ENCODE measurements at places on chromosomes 11 and 22.
A peak's percentile ranks its signal among the peaks of the same experiment; 100 is the strongest.

GRCh38 chr11:108859510-108859909, 194.6 kb downstream of the DDX10 start:
- DNase-seq, result no peak

- peak; percentile 39 for DNase-seq
Measured at GRCh38 chr11:33835143-33835878, 56.6 kb downstream of the LMO2 start.

DNA sequence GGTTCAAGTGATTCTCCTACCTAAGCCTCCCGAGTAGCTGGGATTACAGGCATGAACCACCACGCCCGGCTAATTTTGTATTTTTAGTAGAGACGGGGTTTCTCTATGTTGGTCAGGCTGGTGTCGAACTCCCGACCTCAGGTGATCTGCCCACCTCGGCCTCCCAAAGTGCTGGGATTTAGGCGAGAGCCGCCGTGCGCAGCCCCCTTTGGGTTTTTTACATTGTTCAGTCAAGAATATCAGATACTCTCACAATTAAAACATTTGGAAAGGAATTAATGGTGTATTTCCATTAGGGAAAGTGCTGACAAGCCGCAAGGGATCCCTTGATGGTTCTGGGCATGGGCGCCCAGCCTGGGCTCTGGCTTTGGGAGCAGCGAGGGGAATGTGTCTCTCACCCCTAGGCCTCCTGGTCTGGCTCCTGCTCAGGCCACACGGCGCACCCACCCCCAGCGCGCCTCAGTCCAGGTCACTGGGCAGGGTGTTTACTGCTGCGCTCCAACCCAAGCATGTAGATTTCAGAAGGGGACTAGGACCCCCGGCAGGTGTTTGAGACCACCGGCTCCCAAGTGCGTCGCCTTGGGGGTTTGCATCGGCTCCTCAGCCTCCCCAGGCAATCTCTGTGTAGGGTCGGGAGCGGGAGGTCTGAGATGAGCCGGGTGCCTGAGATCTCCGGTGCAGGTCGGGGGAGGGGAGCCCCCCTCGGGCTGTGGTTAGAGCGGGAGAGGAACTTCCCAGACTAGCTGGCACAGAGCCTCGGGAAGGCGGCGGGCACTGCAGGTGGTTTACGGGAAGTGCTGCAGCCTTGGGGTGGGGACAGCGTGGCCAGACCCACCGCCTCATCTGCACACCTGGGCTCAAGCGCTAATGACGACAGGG, 809 bp upstream of the IRF7 start:
- DNase-seq, result no peak

- DNase-seq, result no peak
Measured at GRCh38 chr11:26144291-26144690, 187.6 kb upstream of the ANO3 start.

GRCh38 chr11:119315131-119316015, 1.6 kb downstream of the MCAM start:
- DNase-seq, result no peak

DNA sequence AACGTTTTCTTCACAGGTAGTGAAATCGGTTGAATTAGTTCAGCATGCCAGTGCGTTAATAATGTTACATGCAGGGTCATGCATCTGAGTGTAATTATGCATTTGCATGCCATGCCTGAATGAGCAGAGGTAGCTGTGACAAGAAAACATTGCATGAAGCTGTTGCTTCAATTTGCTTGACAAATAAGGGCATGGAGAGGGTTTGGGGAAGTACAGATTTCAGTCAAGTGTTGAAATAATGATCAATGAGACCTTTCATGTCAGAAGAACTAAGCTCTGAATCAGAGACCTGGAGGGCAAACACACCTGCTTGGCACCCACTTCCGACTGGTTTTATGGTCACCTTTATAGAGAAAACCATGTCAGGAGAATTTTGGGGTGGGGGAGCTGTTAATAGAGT, 221.4 kb downstream of the DBX1 start:
- DNase-seq, result no peak

DNA sequence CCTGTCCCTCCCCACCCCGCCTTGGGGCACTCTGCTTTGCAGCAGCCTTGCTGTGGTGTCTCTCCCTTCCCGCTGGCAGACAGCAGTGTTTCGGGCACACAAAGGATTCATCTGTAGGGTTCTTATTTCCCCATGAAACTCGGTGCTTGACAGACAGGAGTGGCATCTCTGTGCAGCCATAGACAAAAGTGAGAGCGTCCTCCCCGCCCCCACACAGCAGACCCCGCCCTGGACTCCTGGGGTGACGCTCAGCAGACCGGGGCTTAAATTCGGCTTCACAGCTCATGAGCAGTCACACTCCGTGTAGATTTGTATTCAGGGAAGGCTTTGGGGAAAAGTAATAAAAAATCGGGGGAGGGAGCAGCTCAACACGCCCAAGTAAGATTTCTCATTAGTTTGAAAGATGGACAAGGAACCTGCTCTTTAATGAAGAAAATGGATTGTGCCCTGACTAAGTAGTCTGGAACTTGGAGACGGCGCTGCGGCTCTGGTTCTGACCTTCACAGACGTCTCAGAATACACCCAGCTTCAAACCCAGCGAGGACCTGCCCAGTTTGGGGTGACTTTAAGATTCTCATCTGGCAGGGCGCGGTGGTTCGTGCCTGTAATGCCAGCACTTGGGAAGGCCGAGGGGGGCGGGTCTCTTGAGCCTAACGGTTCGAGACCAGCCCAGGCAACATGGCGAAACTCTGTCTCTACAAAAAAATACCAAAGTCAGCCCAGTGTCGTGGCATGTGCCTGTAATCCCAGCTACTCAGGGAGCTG, 136.0 kb downstream of the CACNA1I start:
- DNase-seq, result no peak

- DNase-seq, result no peak
Measured at GRCh38 chr11:92870196-92870832, 99.1 kb upstream of the MTNR1B start.

DNA sequence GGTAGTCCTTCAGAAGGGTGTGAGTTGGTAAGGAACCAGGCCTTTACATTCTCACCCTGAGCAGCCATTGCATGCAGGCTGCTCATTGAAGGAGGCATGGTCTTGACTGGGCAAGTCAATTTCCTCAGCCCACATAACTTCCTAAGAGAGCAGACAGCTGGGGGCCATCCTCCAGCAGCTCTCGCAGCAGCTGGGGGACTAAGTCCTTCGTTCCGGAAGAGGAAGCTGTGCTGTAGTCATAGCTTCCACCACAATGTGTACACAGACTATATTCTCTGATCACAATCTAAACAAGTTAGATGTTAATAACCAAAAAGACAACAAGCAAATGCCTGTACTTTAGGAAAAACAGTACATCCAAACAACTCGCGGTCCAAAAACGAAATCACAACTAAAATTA, 30.1 kb upstream of the MPPED1 start:
- peak; percentile 19 for DNase-seq

DNA sequence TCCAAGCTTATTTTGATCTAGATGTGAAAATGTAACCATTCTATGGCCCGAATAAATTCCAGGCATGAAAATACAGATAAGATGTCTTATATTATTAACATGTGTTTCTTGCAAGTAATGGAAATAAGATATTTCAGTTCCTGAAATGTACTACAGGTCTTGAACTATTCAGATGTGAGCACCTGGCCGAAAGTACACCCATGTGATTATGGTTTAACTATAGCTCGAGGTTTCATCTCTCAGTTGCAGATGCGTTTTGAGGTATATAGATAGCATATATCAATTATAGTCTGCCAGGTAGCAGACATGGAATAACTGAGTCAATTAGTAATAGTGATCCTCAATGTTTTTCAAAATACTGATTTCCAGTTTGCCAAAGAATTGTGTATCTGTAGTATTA, 68.3 kb downstream of the DDIAS start:
- DNase-seq, result no peak

DNA sequence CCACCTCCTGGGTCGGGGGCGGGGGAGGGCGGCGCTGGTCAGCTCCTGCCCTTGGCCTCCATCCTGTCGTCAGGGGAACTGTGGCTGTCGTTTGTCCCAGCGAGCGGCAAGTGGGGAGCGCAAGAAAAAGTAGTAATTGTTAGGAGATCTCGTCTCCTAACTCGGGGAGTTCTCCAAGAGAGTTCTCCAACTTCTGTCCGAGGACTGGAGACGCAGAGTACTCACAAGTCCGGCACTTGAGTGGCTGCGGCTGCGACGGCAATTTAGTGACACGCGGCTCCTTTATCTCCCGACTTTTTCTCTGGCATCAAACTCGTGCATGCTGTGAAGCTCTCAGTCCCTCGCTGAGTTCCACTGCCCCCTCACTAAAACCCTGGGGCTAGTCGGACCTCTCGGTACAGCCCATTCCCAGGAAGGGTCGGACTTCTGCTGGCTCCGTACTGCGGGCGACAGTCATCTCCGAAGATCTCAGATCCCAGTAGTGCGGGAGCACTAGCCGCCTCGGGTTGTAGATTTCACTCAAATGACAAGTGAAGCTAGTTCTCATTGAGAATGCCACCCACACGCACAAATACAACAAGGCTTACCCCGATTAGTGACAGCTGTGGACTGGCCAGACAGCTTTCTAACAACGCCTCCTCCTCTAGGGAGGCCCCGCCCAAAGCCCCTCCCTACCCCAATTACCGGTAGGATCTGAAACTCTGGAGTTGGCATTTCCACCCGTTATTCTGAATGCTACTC, at the start of gene PGR:
PGR (minus strand) TSS at position 611 of the 741 bp plus-strand sequence. CDS start 743 bp downstream, outside the sequence.
- DNase-seq, result peak; percentile 43

GRCh38 chr11:131511794-131512193, 141.4 kb downstream of the NTM start:
- DNase-seq, result peak; percentile 29

- DNase-seq, result no peak
Measured at GRCh38 chr11:8294251-8294935, 30.7 kb upstream of the LMO1 start.

DNA sequence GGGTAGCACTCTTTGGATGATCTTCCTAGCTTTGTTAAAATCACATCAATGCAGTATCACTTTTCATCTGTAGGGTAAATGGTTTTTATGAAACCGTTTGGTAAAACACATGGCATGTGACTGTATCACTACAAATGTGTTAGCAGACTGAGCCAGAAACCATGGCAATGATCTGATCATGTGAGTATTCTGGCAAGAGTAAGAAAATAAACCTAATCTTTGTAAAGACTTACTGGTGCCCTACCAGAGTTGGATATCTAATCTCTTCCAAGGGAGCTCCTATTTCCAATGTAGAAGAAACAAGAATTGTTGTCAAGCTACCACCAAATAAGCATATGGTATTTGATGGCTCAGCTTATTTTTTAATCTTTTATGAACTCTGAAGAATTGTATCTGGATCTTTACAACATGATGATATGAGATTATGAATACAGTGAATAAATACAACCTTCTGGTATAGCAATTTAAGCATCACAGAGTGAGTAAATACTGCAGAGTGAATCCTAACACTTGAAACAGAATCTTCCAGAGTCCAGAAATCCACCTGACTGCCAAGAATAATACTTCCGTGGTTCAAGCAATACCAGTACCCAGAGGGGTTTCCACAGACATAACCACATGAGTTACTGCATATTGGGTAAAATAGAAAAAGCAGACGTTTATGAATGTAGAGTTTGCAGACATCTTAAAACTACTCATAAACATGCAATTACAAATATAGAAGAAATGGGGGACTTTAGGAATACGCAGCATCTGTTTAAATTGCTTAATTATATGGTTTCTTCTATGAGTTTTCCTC, 238.8 kb downstream of the TTC28 start:
- peak; percentile 13 for DNase-seq

DNA sequence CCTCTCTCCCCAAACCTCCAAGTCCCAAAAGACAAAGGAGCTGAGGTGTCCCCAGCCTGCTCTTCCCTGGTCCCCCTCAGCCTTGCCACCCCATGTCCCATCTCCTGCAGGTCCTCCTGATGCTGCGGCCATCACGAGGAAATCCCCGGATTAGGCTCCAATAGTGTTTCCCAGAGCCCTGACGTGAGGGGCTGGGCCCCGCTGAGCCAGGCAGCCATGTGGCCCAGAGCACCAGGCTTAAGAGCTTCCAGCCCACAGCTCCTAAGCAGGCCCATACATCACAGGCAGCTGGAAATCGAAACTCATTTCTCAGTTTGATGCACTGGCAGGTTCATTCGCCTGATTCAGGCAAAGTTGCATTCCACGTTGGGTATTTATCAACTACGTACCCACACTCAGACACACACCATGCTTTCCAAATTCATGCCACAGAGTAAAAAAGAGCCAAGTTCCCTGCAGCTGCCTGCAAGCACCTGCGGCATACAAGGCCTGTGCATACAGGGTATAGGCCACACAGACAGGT, 114.2 kb downstream of the CHST1 start:
- DNase-seq, result no peak

DNA sequence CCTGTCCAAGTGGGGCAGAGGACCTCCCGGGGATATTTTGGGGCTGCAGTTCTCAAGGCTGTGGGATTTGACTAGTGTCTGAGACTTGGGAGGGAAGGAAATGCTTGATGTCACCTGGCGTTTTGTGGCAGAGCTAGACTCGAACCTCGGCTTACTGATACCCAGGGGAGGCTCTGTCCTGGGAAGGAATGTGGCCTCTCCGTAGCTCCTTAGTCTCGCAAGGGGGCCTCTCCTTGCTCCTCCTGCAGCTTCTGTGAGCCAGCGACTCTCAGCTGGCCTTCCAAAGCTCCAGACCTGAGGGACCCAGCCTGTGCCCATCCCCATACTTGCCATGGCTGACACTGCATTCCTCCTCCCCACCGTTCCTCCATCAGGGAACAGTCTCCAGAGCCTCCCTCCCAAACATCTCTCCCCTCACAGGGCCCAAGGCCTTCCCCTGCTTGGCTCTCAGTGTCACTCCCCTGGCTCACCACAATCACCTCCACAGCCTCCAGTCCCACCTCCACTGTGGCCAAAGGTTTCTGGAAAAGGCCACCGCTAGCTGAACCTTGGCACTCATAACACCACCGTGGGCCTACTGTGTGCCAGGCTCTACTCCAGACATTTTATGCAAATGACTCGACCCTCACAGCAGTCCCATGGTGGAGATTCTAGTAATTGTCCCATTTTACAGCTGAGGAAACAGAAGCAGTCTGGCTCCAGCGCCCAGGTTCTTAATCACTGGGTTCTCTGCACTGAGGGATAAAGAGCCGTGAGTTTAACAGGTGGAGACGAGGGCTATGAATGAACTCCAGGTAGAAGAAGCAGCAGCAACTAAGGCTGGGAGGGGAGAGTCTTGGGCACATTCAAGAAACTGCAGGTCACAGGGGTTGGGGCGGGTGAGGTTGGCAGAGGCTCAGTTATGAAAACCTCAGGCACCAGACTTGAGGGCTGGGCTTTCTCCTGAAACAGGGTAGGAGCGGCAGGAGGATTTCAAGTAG, 12.1 kb downstream of the P2RY2 start:
- DNase-seq, result no peak

DNA sequence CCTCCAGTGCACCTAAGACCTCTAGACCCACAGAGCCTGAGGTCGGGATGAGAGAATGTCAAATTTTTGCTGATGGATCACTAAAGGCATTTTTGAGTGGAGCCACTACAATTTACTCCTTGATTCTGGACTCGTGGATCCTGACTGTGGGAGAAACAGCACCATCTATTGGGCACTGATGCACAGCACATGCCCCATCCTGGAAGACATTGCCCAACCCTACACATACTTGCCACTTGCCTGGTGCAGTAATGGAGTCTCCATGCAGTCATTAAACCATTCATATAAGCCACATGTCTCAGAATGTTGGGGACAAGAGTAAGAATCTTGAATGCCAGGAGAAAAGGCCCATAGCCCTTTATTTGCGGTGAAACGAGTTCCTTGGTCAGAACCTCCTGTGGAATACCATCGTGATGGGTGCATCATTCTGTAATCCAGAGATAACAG, 103.9 kb downstream of the GGTLC2 start:
- peak; percentile 46 for DNase-seq

Measured in NCI-H524 (cell line).